ENCODE measurements at places on chromosomes 1 and 21.
A peak's percentile ranks its signal among the peaks of the same experiment; 100 is the strongest.

GRCh38 chr1:58629031-58629462 is 52.0 kb upstream of the TACSTD2 start:
- DNase-seq, result no peak

- DNase-seq, result no peak
Observed at GRCh38 chr1:201724766-201725118, 104.2 kb upstream of the IPO9 start.

DNA sequence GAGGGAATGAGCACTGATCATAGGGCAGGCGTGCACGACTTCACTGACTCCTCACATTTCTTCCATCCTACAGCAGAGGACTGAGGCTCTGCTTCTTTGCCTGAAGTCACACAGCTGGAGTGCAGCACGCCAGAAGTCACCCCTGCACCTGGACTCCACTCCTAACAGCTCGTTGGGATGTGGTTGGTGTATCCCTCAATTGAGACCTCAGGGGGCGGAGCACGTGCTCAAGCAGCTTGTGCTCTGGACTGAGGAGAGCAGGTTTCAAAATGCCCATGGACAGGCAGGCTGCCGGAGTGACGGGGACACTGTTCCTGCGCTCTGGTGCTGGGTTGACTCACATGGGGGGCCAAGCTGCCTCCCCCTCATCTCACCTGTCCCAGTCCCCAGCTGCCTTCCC is 13.9 kb downstream of the CHIT1 start:
- DNase-seq, result no peak

GRCh38 chr1:119163396-119163795 is 22.9 kb upstream of the WARS2 start:
- DNase-seq, result no peak

DNA sequence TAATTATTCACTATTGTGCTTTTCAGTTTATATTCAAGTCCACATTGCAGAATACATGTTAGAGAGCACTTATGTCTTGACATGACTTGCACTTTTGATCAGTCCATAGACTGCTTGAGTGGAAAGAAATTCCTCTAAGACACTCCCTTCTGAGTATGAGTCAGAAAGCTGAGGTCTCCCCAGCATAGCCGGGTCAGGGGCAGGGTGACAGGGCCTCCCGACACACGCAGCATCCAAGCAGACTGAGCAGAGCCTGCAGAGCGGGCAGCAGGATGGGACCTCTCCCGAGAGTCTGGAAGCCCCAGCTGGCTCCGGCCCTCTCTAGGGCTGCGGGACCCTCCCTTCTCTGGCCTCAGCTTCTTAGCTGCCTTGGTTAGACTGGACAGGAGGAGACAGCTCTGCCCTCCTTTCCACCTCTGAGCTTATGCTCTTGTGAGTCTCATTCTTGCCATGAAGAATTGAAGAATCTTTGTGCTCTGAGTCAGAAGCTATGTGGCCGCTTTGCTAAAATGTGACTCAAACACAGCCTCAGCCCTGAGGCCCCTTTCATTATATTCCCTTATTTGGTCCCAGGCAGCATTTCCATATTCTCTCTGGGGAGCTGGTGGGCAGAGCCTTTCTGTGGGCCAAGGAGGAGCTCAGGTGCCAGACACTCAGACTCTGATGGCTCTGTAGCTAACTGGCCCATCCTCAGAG is 11.2 kb upstream of the CAPN2 start:
- DNase-seq, result peak; percentile 98

GRCh38 chr1:31704271-31705079 is 658 bp upstream of the COL16A1 start:
- no peak for DNase-seq

DNA sequence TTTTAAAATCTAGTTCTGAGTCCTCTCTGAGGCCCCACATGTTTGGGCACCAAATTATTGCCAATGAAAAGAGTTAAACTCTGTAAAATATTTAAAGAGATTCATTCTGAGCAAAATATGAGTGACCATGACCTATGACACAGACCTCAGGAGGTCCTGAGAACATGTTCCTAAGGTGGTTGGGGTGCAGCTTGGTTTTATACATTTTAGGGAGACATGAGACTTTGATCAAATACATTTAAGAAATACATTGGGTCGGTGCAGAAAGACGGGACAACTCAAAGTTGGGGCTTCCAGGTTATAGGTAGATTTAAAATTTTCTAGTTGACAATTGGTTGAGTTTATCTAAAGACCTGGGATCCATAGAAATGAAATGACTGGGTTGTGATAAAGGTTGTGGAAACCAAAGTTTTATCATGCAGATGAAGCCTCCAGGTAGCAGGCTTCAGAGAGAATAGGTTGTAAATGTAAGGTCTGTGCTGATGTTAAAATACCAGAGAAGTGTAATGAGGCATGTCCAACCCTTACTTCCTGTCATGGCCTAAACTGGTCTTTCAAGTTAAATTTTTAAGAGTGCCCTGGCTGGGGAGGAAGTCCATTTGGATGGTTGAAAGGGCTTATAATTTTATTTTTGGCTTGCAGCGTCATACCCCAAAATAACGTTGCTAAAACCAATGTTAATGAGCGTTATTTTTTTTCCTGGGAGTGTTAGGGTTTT is 274.9 kb downstream of the NUF2 start:
- DNase-seq, result no peak

GRCh38 chr1:47423872-47424271 is 7.8 kb downstream of the FOXE3 start:
- no peak for DNase-seq

DNA sequence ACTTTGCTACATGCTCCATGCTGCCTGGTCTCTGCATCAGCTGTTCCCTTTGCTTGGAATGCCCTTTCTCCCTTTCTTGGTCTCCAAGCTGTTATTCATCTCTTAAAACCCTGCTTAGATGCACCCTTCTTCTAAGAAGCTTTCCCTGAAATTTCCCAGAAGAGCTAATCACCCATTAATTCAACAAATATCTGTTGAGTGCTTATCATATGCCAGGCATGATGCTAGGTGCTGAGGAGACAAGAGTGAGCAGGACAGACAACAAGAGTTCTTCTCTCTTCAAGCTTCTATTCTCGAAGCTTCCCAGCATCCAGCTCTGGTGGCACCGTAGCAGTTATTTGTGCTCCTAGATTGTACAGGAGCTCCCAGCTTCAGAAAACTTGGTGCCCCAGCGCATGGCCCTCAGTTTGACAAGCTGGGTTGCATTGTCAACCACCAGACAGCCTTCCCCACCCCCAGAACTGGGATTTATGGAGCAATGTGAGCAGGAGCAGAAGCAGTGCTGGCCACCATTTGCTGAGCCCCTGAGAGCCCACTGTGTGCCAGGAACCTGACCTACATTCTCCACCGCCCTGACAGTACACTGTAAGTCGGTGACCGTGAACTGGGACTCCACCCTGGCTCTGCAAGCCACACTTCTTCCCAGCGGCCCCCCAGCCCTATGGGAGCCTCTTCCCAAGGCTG is 68.0 kb upstream of the ACOT11 start:
- DNase-seq, result no peak

DNA sequence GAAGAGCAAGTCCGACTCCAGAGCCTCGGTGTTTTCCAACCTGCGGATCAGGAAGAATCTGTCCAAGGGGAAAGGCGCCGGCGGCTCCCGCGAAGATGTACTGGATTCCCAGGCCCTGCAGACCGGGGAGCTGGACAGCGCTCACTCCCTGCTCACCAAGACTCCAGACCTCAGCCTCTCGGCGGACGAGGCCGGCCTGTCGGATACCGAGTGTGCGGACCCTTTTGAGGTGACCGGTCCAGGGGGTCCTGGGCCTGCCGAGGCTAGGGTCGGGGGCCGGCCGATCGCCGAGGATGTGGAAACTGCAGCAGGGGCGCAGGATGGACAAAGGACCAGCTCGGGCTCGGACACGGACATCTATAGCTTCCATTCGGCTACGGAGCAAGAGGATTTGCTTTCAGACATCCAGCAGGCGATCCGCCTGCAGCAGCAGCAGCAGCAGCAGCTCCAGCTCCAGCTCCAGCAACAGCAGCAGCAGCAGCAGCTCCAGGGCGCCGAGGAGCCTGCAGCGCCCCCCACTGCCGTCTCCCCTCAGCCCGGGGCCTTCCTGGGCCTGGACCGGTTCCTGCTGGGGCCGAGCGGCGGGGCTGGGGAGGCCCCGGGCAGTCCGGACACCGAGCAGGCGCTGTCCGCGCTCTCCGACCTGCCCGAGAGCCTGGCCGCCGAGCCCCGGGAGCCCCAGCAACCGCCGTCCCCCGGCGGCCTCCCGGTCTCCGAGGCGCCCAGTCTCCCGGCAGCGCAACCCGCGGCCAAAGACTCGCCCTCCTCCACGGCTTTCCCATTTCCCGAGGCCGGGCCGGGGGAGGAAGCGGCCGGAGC is 827 bp downstream of the FMN2 start:
- DNase-seq, result peak; percentile 38

GRCh38 chr1:225378880-225379279 is 49.0 kb downstream of the LBR start:
- DNase-seq, result no peak

DNA sequence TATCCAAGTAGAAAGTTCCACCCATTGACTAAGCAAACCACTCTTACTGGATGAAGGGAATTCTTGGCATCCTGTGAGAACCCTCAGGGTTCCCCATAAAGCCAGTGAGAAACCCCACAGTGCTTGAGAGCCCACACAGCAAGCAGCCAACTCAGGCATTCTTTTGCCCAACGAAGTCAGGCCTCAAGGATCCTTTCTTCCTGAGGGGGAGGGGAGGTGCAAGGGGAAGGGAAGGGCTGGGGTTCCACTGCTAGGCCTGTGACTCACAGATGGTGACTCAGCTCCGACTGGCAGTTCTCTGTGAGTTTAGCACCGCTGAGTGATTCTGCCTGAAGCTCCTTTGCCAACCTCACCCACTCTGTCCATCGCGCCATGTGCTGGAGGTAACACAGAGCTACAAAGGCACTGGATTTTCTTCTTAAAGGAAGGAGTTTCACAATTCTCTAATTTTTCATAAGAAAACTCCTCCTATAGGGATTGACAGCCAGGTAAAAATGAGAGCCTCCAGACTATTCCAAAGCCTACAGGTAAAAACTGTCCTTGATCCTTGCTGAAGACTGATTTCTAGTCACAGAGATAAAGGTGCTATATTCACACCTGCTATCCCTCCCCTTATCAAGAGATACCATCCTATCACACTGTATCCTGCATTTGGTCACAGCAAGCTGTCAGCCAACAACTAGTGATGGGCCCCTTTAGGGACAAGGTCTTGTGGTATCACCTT is 4.8 kb downstream of the ENO1 start:
- DNase-seq, result peak; percentile 96

- no peak for DNase-seq
Observed at GRCh38 chr1:30806381-30807317, 49.1 kb upstream of the LAPTM5 start.

Measured in foreskin melanocyte (primary cell).